Spleen (tissue), 13 donors: ENCODE measurements at places on chromosomes 7 and 10. TPM values are rescaled to one million over a fixed set of nuclear protein-coding genes. Genes with fewer than 3 reads are reported as not detected.

DNA sequence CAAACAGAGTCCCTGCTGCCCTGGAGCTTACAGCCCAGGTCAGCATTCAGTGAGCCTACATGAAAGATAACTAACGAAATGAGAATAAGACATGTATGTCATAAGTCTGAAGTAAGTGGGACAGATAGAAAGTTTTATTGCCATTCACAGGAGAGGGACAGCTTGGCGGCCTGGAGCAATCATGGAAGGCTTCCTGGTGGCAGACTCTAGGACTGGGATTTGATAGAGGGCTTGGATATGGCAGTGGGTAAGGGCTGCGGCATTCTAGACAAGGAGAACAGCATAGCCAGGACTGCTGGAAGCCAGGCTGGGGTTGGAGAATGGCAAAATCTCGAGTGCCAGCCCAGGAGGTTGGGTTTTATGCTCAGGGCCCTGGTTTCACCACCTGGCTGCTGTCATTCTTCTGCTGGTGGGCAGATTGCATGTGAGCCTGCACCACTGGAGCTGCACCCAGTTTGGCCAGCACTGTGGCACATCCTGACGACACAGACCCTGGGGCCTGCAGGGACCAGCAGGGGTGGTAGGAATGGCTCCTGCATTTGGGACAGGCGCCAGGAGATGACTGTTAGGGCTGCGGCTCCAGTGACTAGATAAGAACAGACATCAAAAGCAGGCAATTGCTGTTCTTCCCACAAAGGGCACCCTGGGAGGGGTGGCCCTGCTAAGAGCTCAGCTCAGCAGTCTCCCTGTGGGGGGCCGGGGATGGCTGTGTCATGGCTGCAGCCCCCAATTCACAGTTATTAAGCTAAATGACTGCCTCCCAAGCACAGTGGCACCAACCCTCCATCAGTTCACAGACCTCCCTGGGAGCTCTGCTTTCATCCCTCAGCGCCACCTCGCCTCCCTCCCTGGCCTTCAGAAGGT, 161.1 kb downstream of the RPS24 start:
- H3K4me1 ChIP-seq = no peaks in the 10 kb centered on the region
- no peaks in the 10 kb centered on the region for H3K36me3 ChIP-seq
- no peak for DNase-seq
- no peak overlapping the region for H3K27ac ChIP-seq

DNA sequence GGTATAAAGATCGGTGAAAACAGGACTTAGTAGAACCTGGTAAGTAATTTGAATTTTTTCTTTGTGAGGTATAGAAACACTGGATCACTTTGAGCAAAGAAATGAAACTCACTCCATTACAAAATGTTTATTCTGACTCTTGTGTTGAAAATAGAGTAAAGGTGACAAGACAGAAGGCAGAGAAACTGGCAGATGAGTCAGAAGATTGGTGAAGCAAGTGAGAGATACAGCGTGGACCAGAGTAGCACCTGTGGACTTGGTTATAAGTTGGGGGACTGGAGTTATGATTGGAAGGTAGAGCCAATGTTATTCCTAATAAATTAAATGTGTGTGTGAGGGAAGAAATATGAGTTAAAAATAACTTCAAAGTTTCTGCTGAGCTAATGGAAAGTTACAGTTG, 620.9 kb downstream of the ZWINT start:
- DNase-seq = no peak
- H3K27ac ChIP-seq = no peak overlapping the region
- H3K27me3 ChIP-seq = no peaks in the 10 kb centered on the region
- no peak overlapping the region for H3K4me3 ChIP-seq

DNA sequence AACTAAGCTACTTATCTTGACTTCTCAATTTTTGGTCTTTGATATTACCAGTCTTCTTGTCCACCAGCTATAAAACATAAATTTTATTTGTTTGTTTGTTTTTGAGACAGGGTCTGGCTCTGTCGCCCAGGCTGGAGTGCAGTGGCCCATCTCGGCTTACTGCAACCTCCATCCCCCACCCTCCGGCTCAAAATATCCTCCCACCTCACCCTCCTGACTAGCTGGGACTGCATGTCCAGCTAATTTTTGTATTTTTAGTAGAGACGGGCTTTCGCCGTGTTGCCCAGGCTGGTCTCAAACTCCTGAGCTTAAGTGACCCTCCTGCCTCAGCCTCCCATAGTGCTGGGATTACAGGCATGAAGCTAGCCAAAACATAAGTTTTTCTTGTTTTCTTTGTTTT, 7.5 kb downstream of the MARCHF5 start:
- peak; percentile 25 for DNase-seq
- H3K4me1 ChIP-seq = peaks cover 25% of the 10 kb centered on the region
- no peaks in the 10 kb centered on the region for H3K27me3 ChIP-seq
- no peaks in the 10 kb centered on the region for H3K36me3 ChIP-seq

DNA sequence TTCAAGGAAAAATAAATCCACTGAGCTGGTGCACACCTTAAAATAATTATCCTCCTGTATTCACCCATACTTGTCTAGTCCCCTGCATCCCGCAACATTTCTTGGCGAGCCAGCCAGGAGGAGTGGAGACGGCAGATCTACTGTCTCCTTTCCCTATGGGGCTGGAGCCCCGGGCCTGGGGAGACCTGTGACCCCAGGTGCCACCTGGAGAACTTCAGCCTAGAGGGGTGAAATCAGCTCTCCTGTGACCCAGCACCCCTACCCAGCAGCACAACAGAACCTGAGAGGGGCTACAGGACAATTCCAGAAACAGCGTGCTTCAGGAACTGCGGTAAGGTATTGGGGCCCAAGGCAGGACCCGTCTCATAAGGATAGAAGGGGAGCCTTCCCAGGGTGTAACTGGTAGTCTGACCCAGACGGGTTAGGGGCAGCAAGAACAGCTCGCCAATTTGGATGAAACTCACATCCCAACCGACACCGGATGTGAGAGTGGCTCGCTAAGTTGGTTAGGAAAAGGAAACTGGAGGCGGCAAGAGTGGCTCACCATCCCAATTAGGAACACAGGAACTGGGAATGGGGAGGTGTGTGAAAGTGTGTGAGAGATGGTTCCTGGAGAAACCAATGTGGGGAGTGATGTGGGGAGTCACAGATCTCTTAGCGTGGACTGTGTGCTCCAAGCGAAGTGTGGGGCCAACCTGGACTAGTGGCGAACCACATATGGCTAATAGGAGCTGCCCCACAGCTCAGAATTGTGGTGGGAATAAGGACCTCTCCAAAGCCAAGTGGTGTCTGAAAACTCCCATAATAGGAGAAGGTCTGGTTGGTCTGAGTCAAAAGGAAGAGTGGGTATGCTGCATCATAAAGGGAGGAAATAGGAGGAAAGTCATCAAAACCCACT, 15.1 kb upstream of the DENND2A start:
- peak overlapping the region; percentile 69 for H3K27ac ChIP-seq
- peaks cover 27% of the 10 kb centered on the region for H3K4me1 ChIP-seq
- no peaks in the 10 kb centered on the region for H3K36me3 ChIP-seq
- no peak overlapping the region for H3K4me3 ChIP-seq

- no peaks in the 10 kb centered on the region for H3K4me1 ChIP-seq
- DNase-seq = no peak
- no peak overlapping the region for H3K27ac ChIP-seq
- no peaks in the 10 kb centered on the region for H3K27me3 ChIP-seq
- no peak overlapping the region for H3K4me3 ChIP-seq
Observed at GRCh38 chr7:146054909-146055308, 61.7 kb upstream of the CNTNAP2 start.

GRCh38 chr7:157579425-157579824, 242.6 kb downstream of the DNAJB6 start:
- H3K27ac ChIP-seq = no peak overlapping the region
- H3K27me3 ChIP-seq = peaks cover 2% of the 10 kb centered on the region
- no peak overlapping the region for H3K4me3 ChIP-seq
- no peaks in the 10 kb centered on the region for H3K36me3 ChIP-seq
- peaks cover 6% of the 10 kb centered on the region for H3K4me1 ChIP-seq
- peak; percentile 60 for DNase-seq

GRCh38 chr7:106767498-106768323, 97.4 kb upstream of the PIK3CG start:
- DNase-seq = no peak
- H3K4me1 ChIP-seq = peaks cover 3% of the 10 kb centered on the region
- H3K4me3 ChIP-seq = no peak overlapping the region
- no peaks in the 10 kb centered on the region for H3K27me3 ChIP-seq
- no peaks in the 10 kb centered on the region for H3K36me3 ChIP-seq
- peak overlapping the region; percentile 45 for H3K27ac ChIP-seq

GRCh38 chr7:66815951-66816350, 75.4 kb downstream of the RABGEF1 start:
- H3K27me3 ChIP-seq = no peaks in the 10 kb centered on the region
- peak; percentile 72 for DNase-seq
- peaks cover 9% of the 10 kb centered on the region for H3K36me3 ChIP-seq
- H3K4me3 ChIP-seq = no peak overlapping the region
- no peak overlapping the region for H3K27ac ChIP-seq
- H3K4me1 ChIP-seq = peaks cover 15% of the 10 kb centered on the region

- no peak overlapping the region for H3K27ac ChIP-seq
- H3K4me1 ChIP-seq = no peaks in the 10 kb centered on the region
- no peak overlapping the region for H3K4me3 ChIP-seq
Observed at GRCh38 chr10:94281654-94282053, 81.1 kb downstream of the NOC3L start.

DNA sequence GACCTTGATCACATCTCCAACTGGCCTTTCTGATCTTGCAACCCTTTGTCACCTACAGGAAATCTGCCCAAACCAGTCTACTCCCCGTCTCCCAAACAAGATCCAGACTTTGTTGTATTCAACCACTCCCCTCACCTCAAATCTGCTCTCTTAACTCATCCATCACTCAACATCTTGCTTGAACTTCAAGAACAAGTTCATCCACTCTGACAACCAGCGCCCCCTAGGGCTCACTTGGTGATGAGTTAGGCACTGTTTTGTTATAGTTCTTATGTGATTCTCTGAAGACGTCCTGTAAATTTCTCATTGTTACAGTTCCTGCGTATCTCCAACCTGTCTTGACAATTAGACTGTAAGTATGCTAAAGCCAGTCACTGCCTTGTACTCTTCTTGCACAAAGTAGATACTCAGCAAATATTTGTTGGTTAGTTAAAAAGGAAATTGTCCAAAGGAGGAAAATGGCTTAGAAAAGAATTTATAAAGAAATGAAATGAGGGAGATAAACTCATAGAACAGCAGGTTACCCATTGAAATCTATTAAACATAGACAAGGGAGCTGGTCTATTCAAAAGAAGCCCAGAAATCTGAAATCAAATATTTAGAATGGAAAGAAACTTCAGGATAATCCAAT, 5.3 kb downstream of the FRMD4A start:
- H3K27ac ChIP-seq = no peak overlapping the region
- no peaks in the 10 kb centered on the region for H3K36me3 ChIP-seq
- DNase-seq = peak; percentile 66
- no peaks in the 10 kb centered on the region for H3K27me3 ChIP-seq
- H3K4me3 ChIP-seq = no peak overlapping the region

DNA sequence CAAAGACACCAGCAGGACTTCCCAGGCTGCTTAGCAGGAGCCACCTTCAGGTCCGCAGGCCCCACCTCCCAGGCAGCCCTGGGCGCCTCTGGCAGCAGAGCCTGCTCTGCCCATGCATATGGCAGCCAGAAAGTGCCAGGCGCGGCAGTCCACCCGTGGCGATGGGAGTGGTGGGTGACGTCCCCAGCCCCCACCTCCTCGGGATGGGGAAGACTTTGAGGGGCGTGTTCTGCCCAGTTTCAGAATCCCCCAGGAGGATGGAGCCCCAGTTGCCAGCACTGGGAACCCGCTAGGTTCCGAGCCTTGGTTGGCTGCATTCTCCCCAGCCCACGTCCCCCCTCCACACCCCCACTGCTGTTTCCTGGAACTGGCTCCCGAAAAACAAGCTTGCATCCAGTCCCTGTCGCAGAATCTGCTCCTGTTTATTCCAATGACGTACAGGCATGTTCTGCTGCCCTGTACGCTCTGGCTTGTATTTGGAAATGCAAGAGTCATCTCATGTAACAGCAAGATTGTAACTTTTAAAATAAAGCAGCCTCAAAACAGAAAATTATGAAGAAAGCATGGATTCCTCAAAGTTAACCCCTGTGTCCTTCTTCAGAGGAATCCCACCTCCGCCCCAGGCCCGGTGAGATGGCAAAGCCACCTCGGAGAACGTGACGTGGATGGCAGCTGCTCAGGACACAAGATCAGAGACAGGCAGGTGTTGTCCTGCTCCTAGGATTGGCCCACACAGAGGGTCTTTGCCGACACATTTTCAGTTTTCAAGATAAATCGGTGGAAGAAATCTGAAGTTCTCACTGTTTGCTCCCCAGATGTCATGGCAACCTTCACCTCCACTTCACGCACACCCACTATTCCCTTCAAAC, 87.8 kb upstream of the PPP2R2D start:
- H3K4me3 ChIP-seq = no peak overlapping the region
- no peaks in the 10 kb centered on the region for H3K4me1 ChIP-seq
- H3K27me3 ChIP-seq = no peaks in the 10 kb centered on the region
- no peak for DNase-seq

GRCh38 chr10:43980715-43981114, 332.0 kb upstream of the ZNF32 start:
- DNase-seq = no peak
- H3K36me3 ChIP-seq = no peaks in the 10 kb centered on the region
- peaks cover 16% of the 10 kb centered on the region for H3K4me1 ChIP-seq
- no peaks in the 10 kb centered on the region for H3K27me3 ChIP-seq

GRCh38 chr10:110042181-110042580, 34.4 kb downstream of the ADD3 start:
- H3K4me3 ChIP-seq = no peak overlapping the region
- peaks cover 7% of the 10 kb centered on the region for H3K4me1 ChIP-seq
- DNase-seq = no peak
- H3K27me3 ChIP-seq = no peaks in the 10 kb centered on the region

GRCh38 chr7:148735967-148736366, 37.3 kb downstream of the CUL1 start:
- H3K4me3 ChIP-seq = no peak overlapping the region
- H3K4me1 ChIP-seq = peaks cover 7% of the 10 kb centered on the region
- no peak overlapping the region for H3K27ac ChIP-seq
- H3K36me3 ChIP-seq = peaks cover 43% of the 10 kb centered on the region
- DNase-seq = no peak
- no peaks in the 10 kb centered on the region for H3K27me3 ChIP-seq

GRCh38 chr7:96530786-96531185, 178.9 kb downstream of the SEM1 start:
- H3K4me1 ChIP-seq = no peaks in the 10 kb centered on the region
- H3K36me3 ChIP-seq = no peaks in the 10 kb centered on the region
- H3K4me3 ChIP-seq = no peak overlapping the region
- H3K27ac ChIP-seq = no peak overlapping the region

DNA sequence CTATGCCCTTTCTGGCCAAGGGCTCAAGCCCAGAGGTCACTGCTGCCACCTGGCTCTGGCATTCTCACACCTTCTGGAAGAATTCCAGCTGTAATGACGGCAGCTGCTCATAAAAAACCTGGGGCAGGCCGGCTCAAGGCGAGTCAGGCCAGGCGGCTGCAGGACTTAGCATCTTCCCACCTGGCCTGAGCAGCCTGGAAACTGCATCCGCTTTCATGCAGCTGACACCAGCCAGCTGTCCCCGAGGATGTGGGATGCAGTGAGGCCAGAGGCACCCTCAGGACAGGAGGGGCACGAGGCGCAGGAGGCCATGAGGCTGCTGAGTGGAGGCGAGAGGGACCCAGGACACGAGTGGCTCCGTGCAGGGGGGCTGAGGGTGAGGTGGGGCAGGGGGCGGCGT, 47.5 kb upstream of the ADGRA1 start:
- no peaks in the 10 kb centered on the region for H3K4me1 ChIP-seq
- H3K27me3 ChIP-seq = peaks cover 8% of the 10 kb centered on the region
- no peaks in the 10 kb centered on the region for H3K36me3 ChIP-seq

GRCh38 chr10:117647306-117647705, 104.8 kb downstream of the EMX2 start:
- no peaks in the 10 kb centered on the region for H3K36me3 ChIP-seq
- no peaks in the 10 kb centered on the region for H3K4me1 ChIP-seq
- H3K27ac ChIP-seq = no peak overlapping the region
- no peaks in the 10 kb centered on the region for H3K27me3 ChIP-seq

KCNH2 gene
- total RNA-seq = 5.1 TPM

PALD1 gene
- 22.0 TPM for total RNA-seq

VDAC2 gene
- total RNA-seq = 108 TPM

HOXA11 gene
- not detected for total RNA-seq

UBTD1 gene
- 12.3 TPM for total RNA-seq

PPP1R3C gene
- total RNA-seq = 8.8 TPM

PLXDC2 gene
- total RNA-seq = 50.4 TPM
